ENCODE measurements at places on chromosomes 1 and 21.

DNA sequence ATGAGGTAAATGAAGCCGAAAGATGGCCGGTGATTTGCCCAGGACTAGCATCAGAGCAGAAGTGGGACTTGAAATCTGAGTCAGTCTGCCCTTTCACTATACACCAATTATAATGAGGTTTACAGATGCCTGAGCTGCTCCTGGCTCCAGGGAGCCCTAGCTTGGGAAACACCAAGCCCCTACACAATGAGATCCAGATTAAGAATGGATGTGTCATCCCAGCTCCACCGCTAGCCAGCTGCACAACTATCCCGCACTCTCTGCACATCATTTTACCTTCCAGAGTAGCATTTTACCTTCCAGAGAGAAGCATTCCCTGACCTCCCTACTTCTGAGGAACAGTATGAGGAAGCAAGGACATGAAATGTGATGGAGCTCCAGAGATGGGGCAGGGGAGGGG is 27.0 kb downstream of the SERTAD4 start:
- no peak for DNase-seq

GRCh38 chr1:212743901-212744475 is 44.3 kb upstream of the BATF3 start:
- DNase-seq = no peak

- DNase-seq = peak; percentile 82
Observed at GRCh38 chr1:6962996-6963911, 178.0 kb downstream of the CAMTA1 start.

DNA sequence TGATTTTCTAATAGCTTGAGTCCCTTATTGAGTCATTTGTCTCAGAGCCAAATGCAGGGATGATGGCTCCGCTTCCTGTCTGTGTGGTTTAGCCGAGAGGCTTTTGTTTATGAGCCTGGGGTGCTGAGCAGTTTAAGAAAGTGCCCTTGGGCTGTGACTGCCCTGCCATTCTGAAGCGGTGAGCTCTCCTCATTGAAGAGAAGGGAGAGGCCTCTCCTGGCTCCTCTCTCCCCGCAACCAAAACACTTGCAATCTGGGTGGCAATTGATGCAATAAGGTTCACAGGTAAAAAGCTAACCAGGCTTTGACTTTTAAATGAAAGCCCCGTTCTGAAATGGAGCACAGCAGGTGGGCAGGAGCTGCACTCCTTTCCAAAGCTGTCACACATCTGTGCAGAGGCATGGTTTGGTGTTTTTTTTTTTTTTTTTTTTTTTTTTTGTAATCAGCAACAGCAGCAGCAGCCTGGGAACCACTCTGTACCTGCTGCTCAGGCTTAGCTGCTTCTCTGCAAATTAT is 403.7 kb downstream of the SIPA1L2 start:
- DNase-seq = peak; percentile 17

DNA sequence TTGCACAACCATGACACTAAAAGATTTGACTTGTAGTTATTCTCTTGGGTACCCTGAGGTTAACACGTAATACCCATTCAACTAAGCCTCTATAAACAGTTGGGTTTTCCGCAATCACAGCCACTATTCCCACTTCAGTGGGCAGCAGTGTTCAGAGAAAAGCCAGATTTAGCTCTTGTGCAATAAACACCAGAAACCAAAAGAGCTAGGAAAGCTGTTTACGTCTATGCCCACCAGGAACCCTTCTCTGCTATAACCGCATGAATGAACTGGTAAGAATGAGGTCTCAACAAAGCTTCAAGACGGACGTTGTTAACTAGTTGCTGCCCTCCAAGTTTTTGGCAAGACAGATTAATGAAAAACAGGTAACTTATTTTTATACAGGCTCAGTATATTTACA is 101.3 kb downstream of the SLC45A1 start:
- DNase-seq = no peak

- peak; percentile 45 for DNase-seq
Observed at GRCh38 chr1:165828103-165828668, 772 bp downstream of the UCK2 start.

GRCh38 chr1:8420318-8420717 is 102.4 kb downstream of the SLC45A1 start:
- no peak for DNase-seq

DNA sequence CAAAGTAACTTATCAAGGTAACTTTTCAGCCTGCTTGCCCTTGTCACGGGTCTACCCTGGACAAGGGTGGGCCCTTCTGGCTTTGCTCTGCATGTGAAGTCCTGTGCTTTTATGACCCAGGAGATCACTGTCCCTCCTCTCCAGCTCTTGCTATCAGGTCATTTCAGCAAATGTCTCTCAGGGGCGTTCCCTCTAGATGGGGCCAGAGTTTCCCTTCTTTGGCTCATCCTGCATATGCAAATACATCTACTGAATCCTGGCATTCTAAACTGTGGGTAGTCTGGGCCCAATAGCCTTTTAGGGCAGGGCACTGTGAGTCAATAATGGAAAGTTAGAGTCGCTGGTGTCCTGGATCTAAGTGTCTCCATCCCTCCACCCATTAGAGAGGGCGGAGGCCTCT is 366.9 kb upstream of the USP24 start:
- no peak for DNase-seq

GRCh38 chr1:115794976-115795639 is 26.6 kb upstream of the CASQ2 start:
- no peak for DNase-seq

GRCh38 chr1:75855010-75855409 is 58.3 kb downstream of the MSH4 start:
- no peak for DNase-seq

DNA sequence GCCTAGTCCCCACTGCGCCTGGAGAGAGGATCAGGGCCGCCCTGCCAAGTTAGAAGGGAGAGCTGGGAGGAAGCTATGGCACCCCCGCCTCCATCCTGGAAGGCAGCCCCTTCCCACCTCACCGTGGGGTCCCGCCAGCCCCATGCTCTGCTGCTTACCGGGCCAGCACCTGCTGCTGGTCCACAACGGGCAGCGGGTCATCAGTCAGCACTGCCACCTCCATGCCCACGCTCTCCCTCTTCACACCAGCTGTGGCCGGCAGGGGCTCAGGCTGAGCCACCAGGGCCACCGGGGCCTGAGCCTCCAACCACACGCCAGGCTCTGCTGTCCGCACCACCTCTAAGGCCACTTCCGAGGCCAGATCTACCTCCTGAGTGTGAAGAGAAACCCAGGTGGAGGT is 23.5 kb upstream of the DDOST start:
- no peak for DNase-seq

DNA sequence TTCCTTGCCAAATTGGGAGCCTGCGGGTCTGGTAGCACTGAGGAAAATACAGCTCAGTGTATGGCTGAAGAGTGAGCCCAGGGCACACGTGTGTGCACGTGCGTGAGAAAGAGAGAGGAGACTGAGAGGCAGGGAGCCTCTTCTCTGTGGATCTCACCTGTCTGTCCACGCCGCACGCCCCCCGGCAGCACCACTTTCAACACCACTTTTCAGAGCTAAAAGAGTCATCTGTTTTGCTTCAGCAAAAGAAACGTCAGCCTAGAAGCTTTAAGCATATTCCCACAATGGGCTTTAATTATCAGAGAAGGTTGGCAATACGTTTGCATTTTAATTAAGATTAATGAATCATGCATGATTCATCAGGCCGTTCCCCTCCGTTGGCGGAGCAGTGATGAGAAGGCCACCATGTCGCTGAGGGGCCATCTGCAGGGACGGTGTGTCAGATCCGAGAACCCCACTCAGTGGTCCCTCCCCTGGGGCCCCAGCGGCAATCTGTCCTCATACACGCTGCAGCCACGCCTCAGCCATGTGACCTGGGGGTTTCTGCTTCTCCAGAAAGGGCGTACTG is 56.8 kb downstream of the SIK1 start:
- DNase-seq = no peak

GRCh38 chr1:108814343-108815125 is 42.4 kb downstream of the AKNAD1 start:
- no peak for DNase-seq

DNA sequence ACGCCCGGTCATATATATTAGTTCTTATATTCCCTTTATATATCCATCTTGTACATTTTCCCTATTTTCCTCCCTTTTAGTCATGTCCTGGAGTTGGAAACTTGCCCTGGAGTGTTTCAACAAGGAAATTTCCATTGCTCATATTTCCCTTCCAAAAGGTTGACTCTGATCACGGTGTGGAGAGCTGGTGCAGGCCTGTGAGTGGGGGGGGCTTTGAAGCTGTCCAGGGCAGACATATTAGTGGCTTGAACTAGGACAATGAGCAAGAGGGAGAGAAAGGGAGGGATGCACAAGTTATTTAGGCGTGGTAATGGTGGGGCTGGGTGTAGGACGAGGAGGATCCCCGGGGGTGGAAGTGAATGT is 30.4 kb upstream of the TMEM61 start:
- no peak for DNase-seq

- DNase-seq = no peak
Observed at GRCh38 chr1:1167398-1167821, 6.3 kb upstream of the TTLL10 start.

DNA sequence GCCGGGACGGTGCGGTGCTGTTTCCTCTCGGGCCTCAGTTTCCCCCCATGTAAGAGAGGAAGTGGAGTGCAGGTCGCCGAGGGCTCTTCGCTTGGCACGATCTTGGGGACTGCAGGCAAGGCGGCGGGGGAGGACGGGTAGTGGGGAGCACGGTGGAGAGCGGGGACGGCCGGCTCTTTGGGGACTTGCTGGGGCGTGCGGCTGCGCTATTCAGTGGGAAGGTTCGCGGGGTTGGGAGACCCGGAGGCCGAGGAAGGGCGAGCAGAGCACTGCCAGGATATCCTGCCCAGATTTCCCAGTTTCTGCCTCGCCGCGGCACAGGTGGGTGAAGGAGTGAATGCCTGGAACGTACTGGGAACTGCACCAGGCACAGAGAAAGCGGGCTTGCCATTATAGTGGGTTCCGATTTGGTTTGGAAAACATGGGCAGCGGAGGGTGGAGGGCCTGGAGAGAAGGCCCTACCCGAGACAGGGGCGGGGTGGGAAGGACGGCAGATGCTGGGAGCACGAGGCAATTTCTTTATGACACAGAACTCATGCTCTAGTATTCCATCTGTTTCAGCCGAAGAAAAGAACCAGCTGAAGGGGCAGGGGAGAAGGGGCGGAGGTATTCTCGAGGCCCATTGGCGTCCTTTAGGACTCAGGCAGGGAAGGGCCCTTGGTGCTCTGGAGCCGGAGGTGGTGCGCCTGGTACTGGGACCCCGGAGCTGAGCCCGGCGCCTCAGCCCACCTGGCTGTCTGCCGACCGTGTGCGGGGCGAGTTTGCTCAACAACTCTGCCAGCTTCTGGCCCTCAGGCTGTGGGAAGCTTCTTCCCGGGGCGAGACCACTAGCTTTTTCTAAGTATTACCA is 960 bp downstream of the PCSK9 start:
- DNase-seq = no peak

DNA sequence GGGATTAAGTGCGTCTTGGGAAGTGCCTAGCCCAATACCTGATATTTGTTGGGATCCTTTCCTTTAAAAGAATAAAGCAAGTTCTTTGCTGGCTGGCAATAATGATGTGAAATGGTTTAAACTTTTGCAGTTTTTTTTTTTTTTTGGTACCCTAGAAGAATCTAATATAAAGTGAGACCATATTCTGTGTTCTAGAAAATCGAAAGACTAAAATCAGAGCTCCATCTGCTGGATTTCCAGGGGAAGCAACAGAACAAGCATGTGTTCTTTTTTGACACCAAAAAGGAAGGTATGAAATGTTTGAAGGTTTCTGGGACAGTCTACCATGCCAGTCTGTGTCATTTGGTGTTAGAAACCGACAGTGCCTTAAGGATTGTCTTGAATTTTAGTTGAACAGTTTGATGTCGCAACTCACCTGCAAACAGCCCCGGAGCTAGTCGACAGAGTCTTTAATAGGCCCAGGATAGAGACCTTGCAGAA is 6.4 kb downstream of the UTP11 start:
- DNase-seq = no peak

- DNase-seq = no peak
Observed at GRCh38 chr1:227543283-227544066, 19.9 kb upstream of the ZNF678 start.

GRCh38 chr21:46482225-46482845 is 23.6 kb downstream of the DIP2A start:
- no peak for DNase-seq

GRCh38 chr1:227325156-227325555 is 6.9 kb upstream of the CDC42BPA start:
- no peak for DNase-seq

DNA sequence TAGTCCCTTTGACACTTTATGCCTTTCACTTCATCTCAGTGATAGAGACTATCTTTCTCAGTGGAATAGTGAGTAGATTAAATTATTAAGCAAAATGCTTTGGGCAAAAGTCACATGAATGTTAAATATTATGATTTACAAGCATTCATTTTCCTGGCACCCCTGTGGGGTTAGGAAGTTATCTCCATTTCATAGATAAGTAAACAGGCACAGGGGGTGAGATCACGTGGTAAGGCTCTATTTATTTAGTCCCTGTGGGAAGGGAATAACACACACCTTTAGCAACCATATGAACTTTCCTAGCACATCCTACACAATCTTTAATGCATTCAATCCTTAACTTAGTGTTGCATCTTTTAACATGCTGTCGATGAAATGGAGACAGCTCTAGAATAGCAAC is 12.3 kb downstream of the PSMB2 start:
- no peak for DNase-seq

GRCh38 chr1:217021956-217022355 is 298.7 kb upstream of the ESRRG start:
- no peak for DNase-seq

GRCh38 chr21:35147439-35147838 is 98.3 kb upstream of the RUNX1 start:
- no peak for DNase-seq

DNA sequence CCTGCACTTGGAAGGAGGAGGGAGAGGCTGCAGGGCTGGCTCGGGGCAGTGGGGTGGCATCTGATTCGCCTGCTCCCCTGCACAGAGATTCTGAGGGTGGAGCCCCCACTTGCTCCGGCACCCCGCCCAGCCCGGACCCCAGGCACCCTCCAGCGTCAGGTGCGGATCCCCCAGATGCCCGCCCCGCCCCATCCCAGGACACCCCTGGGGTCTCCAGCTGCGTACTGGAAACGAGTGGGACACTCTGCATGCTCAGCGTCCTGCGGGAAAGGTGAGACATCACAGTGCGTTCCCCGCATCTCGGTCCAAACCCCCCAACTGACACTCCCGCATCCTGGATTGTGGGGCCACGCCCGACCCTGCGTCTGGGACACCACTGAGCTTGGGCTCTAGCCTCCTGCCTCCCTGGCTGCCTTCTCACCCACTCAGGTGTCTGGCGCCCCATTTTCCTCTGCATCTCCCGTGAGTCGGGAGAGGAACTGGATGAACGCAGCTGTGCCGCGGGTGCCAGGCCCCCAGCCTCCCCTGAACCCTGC is 7.9 kb downstream of the ADAMTSL4 start:
- DNase-seq = no peak

- DNase-seq = no peak
Observed at GRCh38 chr1:113396585-113396984, 6.3 kb downstream of the MAGI3 start.

Measured in foreskin melanocyte (primary cell).